Liver (tissue), 10 donors: ENCODE measurements at places on chromosomes 7 and 10.

DNA sequence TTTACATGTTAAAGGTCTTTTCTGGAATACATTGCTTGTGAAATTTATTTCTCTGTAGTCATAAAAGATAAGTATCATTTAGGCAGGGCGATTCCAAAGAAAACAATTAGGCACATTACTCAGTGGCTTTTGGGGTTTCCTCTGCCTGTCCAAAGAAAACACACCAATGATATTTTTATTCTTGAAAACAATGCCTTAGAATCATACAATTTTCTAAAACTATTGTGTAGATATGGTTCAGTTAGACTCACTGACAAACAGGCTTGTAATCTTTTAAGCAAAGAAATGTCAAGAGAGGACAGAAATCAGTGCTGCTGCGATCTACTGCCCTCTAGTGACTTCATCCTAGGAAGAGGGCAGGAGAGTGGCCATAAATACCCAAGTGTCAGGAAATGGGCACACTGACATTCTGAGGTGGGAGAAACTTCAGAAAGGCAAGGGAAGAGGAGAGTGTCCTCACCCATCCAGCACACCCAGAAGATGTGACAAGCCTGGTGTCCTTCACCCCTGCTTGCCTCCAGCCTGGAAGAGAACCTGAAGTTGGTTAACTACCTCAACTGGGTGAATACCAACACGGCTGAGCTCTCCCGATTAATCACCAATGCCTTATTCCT is 120.5 kb downstream of the GALNT11 start:
- no peak for DNase-seq

DNA sequence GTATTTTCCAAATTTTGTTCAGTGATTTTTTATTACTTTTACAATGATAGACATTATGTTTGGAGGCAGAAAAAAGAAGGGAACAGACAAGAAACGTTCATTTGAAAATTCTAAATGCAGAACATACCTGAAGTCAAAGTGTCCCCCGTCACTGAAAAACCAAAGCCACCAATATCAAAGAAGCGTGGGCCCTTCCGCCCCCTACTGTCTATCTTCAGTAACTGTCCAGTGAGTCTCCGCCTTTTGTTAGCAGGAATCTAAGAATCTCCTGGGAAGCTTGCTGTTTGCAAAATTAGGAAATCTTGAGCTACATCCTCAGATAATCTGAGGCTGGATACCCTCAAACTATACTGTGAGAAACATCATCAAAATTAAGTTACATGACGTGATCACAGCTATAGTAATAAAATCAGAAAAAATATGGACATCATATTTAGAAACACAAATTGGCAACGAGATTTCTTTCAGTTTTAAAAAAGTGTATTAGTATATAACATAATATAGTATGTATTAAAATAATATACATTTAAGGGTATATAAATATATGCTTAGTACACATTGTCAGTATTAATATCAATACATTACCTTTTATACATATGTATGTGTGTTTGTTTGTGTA is 169.3 kb upstream of the AKR1E2 start:
- no peak for DNase-seq

DNA sequence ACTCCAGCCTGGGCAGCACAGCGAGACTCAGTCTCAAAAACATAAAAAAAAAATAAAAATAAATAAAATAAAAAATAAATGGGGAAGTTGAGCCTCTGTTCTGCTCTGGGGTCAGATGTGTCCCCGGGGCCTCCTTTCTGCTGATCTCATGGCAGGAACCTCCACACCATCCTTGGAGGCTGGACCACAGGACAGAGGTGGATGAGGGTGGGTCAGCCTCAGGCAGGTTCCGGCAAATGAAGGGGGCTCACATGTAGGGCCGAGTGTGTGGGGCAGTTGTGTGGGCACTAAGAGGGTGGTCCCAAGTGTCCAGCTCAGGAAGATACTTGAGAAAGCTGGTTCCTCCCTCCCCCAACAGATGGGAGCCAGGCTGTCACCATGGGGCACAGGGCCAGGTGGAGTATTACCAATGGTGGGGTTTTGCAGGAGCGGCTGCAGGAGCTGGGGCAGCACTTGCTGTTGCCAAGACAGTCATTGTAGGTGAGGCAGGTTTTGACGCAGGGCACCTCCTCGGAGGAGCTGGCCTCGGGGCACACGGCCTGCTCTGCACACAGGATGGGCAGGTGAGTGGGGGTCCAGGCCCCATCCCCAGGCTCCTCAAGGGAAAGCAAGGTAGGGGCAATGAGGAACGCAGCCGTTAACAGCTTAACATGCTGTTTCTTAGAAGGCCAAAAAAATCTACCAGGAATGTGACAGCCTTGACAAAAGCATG is 13.9 kb upstream of the TBRG4 start:
- DNase-seq: no peak

DNA sequence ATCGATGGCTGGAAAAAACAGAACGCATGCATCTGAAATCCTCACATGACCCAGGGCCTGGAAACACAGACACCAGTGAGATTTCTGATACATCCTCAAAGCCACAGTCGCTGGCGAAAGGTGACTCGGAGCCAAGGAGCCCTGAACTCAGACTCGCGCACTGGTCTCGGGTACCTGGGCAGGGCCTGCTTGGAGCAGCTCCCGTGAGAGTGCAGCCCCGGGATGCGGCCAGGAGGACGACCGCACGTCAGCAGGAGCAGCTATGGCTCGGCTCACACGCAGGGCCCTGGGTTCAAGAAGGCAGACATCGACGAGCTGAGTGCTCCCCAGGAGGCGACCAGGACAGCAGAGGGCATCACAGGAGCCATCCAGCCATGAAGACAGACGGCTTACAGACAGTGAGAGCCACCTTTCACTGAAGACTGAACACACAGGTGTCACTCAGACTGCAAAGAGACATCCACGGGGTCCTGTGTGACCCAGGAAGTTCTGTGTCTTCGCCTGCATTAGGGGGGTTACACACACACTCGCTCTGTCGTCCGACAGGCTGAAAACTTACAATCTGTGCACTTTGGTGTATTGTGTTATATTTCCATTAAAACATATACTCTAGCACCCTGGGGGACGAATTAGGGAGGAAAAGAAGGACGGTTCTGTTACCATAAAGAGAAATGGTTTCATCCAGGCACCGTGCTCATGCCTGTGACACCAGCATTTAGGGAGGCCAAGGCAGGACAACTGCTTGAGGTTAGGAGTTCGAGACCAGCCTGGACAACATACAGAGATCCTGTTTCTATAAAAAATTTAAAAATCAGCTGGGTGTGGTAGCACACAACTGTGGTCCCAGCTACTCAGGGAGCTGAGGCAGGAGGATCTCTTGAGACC is 227.7 kb downstream of the MAD1L1 start:
- DNase-seq: no peak

GRCh38 chr7:21318916-21319270 is 109.0 kb upstream of the SP4 start:
- DNase-seq: no peak
